Right ventricle myocardium inferior (tissue), 1 donor: ENCODE measurements at places on chromosomes 16 and 17. TPM values are rescaled to one million over a fixed set of nuclear protein-coding genes. Genes with fewer than 3 reads are reported as not detected.

GRCh38 chr16:48622456-48623303 lies 12.7 kb upstream of the N4BP1 start:
- no peak for DNase-seq

GRCh38 chr16:58842156-58842555 lies 108.0 kb upstream of the GOT2 start:
- no peak for DNase-seq

- no peak for DNase-seq
Observed at GRCh38 chr17:7858522-7858810, 663 bp downstream of the CYB5D1 start.

DNA sequence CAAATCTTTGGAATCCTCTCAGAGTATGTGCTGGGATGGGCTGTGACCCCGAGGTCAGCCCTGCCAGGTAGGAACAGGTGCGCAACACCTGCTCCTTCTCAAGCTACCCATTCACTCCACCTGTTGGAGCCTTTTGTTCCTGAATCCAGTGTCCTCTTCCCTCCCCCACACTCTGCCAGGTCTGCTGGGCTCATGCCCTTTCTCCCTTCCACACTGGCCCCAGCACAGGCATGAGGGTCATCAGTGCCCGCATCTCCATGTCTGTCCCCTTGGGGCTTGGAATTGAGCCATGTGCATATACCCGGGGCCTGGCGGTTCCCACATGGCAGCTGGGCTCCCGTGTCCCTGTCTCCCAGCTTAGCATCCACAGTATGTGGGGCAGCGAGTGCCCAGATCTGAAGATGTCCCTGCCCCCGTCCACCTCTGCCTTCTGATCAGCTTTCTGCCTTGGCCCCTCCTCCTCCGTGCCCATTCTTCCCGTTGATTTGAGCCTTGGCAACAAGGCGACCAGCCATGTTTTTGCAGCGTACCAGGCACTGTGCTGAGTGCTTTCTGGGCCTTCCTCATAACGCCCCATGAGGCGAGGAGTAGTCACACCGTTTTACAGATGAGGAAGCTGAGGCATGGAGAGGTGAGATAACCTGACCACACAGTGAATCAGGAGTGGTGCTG lies 102.2 kb downstream of the RAP1GAP2 start:
- no peak for DNase-seq

GRCh38 chr17:44207743-44208142 lies 8.1 kb upstream of the ATXN7L3 start:
- DNase-seq, result no peak

- DNase-seq, result no peak
Observed at GRCh38 chr16:85848986-85849385, 49.5 kb downstream of the COX4I1 start.

GRCh38 chr17:77345260-77345910 lies 204.6 kb downstream of the SEC14L1 start:
- DNase-seq, result peak; percentile 60

DNA sequence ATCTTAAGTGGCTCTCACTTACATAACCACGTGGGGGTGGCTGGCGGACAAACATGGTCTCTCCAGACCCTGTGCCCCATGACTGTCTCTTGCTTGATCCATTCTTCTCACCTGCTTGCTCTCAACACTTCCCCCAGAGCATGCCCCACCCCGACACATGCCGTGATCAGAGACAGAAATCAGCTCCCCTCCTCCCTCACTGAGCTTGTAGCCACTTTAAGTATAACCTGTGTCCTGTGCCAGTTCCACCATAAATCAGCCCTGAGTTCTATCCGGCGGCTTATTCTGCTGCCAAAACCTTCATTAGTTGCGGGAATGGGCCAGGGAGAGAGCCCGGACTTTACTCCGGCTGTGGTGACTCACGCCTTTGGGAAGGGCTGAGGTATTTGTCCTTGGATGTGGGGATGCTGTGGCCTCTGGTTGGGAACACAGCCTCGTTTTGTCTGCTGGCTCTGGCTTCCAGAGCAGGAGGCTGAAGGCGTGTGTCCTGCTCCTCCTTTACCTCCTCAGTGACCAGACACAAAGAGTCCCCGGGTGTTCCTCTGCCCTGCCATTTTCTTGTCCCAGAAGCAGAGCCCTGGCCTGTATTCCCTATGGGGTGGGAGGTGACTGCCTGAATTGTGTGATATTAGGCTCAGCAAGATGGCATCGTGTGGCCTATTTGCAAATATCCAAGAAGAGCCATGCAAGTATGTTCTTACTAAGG lies 21.1 kb downstream of the ANKRD40 start:
- DNase-seq, result peak; percentile 60

GRCh38 chr16:11836650-11837244 lies 14.6 kb downstream of the RSL1D1 start:
- no peak for DNase-seq

- no peak for DNase-seq
Observed at GRCh38 chr16:74232806-74233465, 63.7 kb upstream of the PSMD7 start.

DNA sequence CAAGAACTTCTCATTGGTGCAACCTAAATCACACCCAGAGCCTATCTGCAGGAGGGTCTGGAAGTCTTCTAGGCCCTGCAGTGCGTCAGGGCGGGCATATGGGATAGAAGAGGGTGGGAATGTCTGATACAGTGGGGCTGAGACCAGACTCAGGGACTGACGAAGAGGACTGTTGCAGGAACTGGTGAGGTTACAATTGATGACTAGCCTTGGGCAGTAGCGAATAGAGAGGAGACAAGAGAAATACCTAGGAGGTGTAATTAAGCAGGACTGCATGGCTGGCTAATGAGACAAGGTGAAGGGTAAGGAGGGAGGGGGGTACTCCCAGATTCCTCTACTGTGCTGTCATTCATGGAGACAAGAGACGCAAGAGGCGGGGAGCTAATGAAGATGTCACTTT lies 91.3 kb downstream of the WWP2 start:
- no peak for DNase-seq

DNA sequence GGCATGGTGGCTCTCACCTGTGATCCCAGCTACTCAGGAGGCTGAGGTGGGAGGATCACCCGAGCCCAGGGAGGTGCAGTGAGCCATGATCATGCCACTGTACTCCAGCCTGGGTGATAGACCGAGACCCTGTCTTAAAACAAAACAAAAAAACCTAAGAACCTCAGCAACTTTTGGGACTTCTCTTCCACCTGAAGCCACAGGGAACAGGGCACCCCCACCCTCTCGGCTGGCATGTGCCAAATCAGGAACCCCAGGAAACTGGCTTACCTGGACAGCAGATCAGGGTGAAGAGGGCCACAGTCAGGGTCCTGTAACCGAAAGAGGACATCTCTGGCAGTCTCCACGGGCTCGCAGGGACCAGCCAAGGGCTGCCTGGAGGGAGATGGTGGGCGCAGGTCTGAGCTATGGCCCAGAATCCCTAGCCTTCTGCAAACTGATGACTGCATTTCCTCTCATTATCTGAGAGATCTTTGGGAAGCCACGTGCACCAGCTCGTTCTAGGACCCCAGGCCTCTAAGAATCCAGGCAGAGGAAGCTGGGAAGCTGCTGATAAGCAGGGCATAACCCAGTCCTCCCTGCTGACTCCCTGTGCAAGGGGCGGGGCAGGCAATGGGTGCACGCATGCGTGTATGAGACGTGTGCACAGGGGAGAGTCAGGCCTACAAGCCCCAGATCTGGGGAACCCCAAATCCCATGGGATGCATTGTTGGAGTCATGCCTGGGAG lies 8.4 kb downstream of the PRR29 start:
- DNase-seq, result peak; percentile 85

GRCh38 chr16:87484487-87485331 lies 8.1 kb downstream of the ZCCHC14 start:
- no peak for DNase-seq

- DNase-seq, result no peak
Observed at GRCh38 chr16:84851192-84852127, 31.7 kb downstream of the CRISPLD2 start.

- DNase-seq, result no peak
Observed at GRCh38 chr17:45752246-45752645, 31.9 kb upstream of the CRHR1 start.

DNA sequence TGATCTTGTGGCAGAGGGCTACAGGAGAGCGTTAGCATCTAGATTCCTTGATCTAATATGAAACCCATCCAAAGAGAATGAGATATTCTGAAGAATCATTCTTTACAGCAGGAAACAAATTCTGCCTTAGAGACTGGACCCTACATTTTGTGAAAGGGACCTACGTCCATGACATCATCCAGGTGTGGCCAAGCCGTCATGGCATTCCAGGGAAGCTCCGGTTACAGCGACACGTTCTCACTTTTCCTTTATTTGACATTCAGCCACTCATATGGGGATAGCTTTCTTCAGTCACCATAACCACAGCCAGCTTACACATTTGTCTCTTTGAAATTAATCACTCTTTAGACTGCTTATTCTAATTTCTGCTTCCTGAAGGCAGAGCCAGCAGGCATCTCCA lies 408.1 kb downstream of the XYLT1 start:
- no peak for DNase-seq

DNA sequence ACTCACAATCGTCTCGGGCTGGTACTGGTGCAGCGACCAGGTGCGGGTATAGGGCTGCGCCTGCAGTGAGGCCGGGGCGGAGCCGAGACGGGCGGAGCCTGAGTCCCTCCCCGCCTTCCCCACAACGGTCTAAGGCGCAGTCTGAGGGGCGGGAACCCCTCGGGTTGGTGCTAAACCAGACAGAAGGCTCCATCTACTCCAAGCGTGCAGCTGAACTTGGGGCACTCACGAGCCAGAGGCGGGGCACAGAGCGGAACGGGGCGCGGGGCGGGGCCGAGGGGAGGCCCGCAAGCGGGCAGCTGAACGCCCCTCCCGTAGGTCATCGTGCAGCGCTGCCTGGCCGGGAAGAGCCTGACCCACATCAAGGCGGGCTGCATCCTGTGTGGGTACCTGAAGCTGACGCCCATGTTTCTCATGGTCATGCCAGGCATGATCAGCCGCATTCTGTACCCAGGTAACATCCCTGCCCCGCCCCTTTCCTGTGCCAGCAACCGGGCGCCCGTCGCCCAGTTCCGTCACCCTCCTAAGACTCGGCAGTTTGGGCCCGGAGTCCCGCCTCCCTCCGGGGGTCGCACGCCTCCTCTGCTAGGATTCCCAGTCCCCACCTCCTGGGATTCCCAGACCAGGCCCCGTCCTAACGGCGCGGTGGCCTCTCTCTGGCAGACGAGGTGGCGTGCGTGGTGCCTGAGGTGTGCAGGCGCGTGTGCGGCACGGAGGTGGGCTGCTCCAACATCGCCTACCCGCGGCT lies 5.0 kb downstream of the SLC5A2 start:
- peak; percentile 81 for DNase-seq

DNA sequence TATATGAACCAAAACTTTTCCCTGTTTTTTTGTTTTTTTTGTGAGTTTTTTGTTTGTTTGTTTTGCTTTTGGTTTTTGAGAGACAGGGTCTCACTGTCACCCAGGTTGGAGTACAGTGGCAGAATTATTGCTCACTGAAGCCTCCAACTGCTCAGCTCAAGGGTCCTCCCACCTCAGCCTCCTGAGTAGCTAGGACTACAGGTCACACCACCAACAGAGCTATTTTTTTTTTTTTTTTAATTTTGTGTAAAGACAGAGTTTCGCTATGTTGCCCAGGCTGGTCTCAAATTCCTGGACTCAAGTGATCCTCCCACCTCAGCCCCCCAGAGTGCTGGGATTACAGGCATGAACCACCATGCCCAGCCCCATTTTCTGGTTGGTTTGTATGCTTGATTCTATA lies 28.6 kb downstream of the CMTM4 start:
- DNase-seq, result no peak

Gene MYADML2
- 3.7 TPM for total RNA-seq

Gene MRM3
- 18.7 TPM for total RNA-seq

Gene CSH1
- not detected for total RNA-seq
